ENCODE measurements at places on chromosomes 5 and 9.

DNA sequence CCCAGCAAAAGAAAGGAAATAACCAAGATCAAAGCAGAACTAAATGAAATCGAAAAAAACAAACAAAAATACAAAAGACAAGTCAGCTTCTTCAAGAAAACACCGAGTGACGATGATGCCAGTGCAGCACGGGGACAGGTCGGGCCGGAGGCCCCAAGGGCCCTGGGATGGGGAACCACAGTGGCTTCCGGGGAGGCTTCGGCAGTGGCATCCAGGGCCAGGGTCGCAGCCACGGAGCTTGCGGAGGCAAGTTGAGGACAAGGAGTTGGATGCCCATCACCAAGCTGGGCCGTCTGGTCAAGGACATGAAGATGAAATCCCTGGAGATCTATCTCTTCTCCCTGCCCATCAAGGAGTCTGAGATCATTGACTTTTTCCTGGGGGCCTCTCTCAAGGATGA, 53.2 kb upstream of the WDR41 start:
- no peak for DNase-seq

DNA sequence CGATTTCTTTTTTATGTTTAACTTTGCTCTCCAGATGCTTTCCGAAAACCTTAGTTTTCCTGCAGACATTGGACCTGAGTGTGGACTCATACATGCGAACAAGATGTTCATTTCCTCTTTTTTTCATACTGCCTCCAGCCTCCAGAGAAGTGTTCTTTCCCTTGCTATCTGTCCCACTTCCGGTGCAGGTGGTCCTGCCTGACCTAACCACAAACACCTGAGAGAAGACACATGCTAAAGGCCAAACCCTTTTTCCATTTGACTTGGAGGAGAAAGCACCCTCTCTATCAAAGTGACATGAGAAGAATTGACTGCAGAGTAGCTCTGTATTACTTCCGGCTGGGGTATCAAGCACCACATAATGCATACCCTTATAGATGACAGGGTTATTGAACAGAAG, 334.0 kb downstream of the ARHGEF28 start:
- no peak for DNase-seq

DNA sequence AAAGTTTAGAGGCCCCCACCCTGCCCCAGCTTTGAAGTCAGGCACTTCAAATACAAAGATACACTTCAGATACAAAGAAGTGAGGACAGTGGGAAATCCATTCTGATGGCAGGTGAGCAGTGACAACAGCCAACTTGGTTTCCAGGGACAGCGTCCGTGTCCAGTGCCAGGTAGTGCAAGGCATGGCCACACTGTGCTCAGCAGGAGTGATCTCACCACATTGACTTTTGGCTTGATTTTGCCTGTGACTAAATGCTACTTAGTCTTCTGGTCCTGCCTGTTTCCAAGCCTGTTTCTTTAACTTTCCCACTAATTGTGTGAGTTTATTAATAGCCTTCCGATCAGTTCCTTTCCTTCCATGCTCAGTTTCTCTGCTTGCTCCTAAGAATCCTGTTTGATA, 72.6 kb upstream of the PALM2AKAP2 start:
- DNase-seq = no peak

GRCh38 chr9:134624621-134625181, 16.9 kb upstream of the COL5A1 start:
- no peak for DNase-seq

GRCh38 chr9:31335529-31336234, 1048.8 kb upstream of the ACO1 start:
- no peak for DNase-seq

DNA sequence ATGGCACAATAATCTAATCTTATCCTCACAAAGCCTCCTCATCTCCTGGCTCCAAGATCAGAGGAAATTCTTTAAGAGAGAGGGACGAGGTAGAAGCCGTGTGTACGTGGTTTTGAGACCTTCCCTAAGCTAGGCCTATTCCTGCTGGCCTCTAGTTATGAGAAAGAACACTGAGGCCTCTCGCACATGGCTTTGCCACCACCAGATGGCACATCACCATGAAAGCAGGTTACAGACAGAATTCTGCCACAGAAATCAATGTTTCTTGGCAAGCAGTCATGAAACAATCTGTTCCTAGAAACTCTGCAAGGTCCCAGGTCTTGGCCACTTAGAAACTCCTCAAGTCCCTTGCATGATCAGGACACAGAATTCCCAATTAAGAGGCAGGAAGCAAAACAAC, 268.2 kb upstream of the TAS2R1 start:
- peak; percentile 68 for DNase-seq

GRCh38 chr5:107396351-107396690, 274.4 kb downstream of the EFNA5 start:
- DNase-seq = no peak

DNA sequence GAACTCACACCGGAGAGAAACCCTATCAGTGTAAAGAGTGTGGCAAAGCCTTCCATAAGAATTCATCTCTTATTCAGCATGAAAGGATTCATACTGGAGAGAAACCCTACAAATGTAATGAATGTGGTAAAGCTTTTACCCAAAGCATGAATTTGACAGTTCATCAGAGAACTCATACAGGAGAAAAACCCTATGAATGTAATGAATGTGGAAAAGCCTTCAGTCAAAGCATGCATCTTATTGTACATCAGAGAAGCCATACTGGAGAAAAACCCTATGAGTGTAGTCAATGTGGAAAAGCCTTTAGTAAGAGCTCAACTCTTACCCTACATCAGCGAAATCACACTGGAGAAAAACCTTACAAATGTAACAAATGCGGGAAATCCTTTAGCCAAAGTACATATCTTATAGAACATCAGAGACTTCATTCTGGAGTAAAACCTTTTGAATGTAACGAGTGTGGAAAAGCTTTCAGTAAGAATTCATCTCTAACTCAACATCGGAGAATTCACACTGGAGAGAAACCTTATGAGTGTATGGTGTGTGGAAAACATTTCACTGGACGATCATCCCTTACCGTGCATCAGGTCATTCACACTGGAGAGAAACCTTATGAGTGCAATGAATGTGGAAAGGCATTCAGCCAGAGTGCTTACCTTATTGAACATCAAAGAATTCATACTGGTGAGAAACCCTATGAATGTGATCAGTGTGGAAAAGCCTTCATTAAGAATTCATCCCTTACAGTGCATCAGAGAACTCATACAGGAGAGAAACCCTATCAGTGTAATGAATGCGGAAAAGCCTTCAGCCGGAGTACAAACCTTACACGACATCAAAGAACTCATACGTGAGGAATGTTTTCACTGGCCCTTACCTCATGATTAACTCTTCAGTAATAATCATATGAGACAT, 8.9 kb upstream of the ZNF454 start:
- DNase-seq = no peak

DNA sequence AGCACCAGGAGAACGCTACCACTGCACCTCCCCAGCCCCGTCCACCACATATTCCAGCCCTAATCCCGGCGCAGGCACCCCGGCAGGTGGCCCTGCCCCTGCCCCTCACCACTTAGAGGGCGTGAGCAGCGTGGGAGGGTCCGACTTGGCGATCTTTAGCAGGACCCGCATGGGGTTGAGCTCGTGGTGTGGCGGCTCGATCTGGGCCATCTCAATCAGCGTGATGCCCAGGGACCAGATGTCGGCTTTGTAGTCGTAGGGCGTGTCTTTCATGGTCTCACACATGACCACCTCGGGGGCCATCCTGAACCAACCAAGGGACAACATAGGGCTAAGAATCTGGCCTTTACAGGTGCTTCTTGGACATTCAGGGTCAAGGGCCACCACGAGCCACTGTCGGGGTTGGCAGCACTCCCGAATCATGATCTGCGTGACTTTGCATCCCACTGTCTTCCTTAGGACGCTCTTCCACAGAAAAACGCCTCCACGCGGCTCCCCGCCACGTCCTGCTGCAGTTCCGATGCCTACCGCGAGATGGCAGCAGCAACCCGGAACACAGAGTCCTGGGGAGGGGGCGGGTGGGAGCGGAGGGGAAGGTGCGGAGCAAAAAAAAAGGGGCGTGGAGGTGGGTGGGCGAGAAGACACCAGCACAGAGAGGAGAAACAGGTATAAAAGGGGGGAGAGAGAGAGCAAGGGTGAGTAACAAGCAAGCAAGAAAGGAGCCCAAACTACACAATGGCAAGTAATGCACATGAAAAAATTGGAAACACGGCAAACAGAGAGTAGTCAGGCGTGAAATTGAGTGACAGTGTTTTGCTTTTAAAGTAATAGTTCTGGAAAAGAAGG, 81.3 kb downstream of the STK10 start:
- DNase-seq = peak; percentile 85

DNA sequence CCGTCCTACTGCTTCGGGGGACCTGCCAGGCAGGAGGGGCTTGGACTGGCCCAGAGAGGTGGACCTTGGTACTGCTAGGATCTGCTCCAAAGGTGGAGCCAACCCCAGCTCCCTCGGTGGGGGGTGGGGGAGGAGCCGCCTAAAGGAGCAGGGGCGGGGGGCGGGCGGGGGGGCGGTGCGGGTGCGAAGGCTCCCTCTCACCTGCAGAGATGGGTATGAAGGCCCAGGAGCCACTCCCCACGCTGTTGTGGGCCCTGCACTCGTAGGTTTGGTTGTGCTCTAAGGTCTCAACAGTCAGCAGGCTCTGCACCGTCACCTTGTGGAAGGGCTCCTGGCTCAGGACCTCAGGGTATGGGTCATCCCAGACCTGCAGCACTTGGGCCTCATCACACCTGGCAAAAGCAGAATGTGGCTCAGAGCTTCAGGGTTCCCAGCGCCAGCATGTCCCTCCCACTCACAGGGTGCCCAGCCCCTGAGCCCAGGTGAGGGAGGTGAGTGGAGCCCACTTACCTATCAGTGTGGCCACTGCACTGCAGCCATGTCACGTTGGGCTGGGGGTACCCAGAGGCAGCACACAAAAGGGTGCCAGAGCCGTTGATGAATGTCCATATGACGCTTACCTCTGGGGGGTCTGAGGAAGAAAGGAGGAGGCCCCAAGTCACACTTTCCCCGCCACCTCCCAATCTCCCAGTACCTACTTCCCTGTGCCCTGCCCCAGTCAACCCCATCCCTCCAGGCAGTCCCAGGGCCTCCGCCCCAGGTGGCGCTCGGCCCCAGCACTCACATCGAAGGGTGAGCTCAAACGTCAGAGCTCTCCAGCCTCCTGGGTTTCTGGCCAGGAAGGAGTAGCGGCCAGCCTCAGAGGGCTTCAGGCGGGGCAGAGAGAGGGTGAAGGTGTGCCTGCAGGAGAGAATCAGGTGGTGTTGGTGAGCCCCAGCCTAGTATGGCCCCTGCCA, 16.4 kb downstream of the CSF1R start:
- DNase-seq = no peak

- no peak for DNase-seq
These were observed 632.6 kb upstream of the DMAC1 start for GRCh38 chr9:8432224-8432623.

GRCh38 chr5:116492776-116493175, 81.8 kb downstream of the SEMA6A start:
- no peak for DNase-seq

- DNase-seq = no peak
These were observed 82.5 kb downstream of the SEMA6A start for GRCh38 chr5:116492016-116492623.

GRCh38 chr5:28779161-28779754, 1740.9 kb upstream of the CDH9 start:
- peak; percentile 4 for DNase-seq

GRCh38 chr9:12764150-12764549, 10.7 kb upstream of the LURAP1L start:
- DNase-seq = no peak

- DNase-seq = no peak
These were observed 11.5 kb downstream of the ANXA1 start for GRCh38 chr9:73162987-73163768.

DNA sequence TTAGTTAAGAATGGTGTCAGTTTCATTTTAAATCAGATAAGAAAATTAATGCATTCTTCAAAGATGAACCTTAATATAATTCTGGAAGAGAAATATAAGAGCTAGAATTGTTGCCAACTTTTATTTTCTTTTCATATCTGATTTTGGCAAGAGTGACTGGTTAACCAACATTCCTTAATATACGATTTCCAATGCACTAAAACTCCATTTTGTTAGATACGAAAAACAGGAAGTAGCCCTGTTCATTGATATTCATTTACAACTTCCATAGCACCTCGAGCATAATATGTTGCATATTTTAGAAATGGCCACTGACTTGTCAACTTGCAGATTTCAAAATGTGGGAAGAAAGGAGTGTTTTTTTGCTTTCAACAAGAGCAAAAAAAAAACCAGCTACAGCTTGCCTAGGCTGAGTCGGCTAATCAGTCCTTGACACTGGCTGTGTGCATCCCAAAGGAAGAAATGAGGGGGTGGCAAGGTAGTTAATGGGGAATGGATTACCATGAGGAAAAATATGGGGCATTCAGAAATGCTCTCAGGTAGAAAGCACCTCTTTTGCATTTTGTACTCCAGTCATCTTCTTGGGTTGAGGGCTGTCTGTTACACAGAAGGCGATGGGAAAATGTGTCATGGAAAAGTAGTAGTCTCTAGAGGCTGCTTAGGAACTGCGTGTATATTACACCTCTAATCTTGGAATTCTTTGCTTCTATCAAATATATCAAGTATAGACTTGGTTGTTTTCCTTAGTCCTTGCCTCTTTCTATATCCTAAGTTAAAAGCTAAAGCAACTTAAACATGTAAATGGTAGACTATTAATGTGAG, 3.9 kb downstream of the MAP3K1 start:
- no peak for DNase-seq

GRCh38 chr9:25412646-25413045, 265.6 kb downstream of the TUSC1 start:
- DNase-seq = no peak

- DNase-seq = peak; percentile 99
These were observed at the start of gene ZNF367 for GRCh38 chr9:96418083-96418919. ZNF367 (minus strand) TSS chr9:96418370; CDS start chr9:96418032, 338 bp downstream.
